ENCODE measurements at places on chromosomes 16 and 17. TPM values are rescaled to one million over a fixed set of nuclear protein-coding genes. Genes with fewer than 3 reads are reported as not detected.

- DNase-seq: no peak
Observed at GRCh38 chr17:39774047-39774446, 36.3 kb downstream of the GRB7 start.

- no peak for DNase-seq
Observed at GRCh38 chr17:36645422-36645821, 44.0 kb downstream of the MRM1 start.

KRT222 gene
- 1.3 TPM for total RNA-seq

TPSG1 gene
- not detected for total RNA-seq

DNA sequence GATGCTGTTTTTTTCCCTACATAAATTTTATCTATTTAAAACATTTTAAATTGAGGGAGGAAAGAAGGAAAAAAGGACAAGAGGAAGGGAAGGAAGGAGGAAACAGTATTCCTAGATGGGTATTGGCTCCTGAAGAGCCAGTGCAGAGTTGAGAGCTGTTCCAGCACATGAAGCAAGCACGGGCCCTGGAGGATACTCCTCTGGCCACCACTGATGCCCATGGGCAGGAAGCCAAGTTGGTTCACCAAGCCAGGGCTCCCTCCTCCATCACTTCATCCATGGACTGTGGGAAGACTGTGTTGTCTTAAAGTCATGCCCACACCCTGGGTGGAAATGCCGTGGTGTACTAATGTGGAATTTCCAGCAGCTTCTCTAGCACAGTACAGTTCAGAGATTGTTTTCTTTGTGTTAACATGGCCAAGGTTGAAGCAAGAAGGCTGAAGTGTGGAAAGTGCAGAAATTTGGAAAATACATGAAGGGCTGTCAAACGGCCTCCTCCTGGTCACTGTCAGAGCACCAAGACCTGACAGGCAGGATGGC lies 23.9 kb upstream of the NOS2 start:
- no peak for DNase-seq

- no peak for DNase-seq
Observed at GRCh38 chr16:5046914-5047313, 13.2 kb upstream of the NAGPA start.

- peak; percentile 39 for DNase-seq
Observed at GRCh38 chr16:89004209-89004831, 27.3 kb upstream of the CBFA2T3 start.

DNA sequence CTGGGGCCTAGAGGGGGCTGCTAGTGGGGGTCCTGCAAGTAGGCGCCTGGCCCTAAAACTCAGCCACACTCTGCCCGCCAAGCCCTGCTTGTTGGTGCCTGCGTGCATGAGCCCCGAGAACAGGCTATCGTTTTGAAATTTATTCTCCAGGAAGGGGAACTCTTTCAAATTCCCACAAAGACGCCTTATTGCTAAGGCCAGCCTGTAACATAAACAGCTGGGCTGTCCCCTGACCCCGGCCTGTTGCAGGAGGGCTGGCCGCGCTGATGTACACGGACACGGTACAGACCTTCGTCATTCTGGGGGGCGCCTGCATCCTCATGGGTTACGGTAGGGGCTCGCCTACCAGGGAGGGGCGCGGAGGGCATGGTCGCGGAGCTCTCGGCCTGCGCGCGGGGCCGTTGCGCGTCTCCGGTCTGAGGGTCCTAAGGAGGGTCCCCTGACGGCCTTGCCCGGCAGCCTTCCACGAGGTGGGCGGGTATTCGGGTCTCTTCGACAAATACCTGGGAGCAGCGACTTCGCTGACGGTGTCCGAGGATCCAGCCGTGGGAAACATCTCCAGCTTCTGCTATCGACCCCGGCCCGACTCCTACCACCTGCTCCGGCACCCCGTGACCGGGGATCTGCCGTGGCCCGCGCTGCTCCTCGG lies 4.3 kb downstream of the SLC5A2 start:
- no peak for DNase-seq

GRCh38 chr17:76989519-76989918 lies 121.3 kb downstream of the MGAT5B start:
- no peak for DNase-seq

LRRC46 gene
- 0.04 TPM for total RNA-seq

GRCh38 chr16:67252609-67253497 lies 4.1 kb downstream of the SLC9A5 start:
- DNase-seq: peak; percentile 56

MLKL gene
- 3.5 TPM for total RNA-seq

DNA sequence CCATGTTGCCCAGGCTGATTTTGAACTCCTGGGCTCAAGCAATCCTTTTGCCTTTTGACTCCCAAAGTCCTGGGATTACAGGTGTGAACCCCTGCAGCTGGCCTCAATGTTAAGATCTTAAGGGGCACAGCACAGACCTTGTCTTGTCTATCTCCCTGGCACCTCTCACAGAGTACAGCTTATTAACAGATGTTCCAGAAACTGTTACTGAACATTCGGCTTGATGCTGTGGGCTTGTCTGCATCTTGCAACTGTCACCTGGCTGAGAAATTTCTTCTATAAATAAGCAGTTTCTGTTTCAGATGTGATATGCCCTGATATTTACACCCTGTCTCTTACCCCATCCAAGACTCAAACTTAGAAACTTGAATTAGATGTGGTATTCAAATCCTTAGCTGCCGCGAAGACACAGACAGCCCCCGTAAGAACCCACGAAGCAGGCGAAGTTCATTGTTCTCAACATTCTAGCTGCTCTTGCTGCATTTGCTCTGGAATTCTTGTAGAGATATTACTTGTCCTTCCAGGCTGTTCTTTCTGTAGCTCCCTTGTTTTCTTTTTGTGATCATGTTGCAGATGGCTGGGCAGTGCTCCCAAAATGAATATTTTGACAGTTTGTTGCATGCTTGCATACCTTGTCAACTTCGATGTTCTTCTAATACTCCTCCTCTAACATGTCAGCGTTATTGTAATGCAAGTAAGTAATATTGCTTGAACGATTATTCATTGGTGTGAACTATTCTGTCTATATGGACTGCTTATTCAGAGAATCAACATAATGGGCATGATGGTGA lies at the start of gene TNFRSF17:
TSS of gene TNFRSF17 (plus strand) at position 450 of the 791 bp plus-strand sequence. CDS start at position 565, 115 bp downstream.
- DNase-seq: no peak

GRCh38 chr16:86499889-86500707 lies 10.2 kb upstream of the FOXF1 start:
- no peak for DNase-seq

DNA sequence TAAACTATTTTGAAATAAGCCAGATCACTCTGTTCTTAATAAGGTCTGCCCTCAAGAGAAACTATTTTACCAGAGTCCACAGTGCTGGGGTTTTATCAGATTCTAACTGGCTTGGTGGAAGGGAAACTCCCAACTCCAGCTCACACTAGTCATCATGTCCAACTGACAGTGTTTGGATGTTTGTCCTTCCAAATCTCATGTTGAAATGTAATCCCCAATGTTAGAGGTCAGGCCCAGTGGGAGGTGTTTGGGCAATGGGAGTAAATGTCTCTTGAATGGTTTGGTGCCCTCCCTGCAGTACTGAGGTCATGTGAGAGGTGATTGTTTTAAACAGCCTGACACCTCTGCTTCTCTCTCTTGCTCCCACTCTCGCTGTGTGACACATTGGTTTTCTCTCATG lies 1301.0 kb upstream of the CDH8 start:
- DNase-seq: no peak

DNA sequence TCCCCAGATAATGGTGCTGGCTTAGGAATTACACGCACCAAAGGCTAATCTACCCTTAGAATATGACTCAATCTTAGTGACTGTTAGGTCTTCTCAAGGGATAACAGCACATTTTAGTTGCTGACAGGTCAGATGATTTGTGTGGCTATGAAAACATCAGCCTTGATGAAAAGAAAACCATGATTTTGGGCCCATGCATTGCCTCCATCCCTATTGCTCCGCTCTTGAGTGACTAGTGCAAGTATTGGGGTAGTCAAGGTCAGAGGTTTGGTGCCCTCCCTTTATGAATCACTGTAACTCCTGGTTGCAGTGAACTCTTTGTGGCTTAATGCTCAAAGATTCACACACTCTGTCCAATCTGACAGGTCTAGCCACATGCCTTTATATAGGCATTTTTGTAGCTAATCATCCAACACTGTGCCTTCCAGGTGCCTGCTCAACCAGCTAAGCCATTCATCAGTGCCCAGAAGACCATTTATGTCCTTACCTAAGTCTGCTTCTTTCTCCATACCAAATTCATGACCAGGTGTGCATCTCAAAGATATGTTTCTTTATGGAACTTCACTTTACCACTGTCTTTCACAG lies 251.6 kb downstream of the KCNJ2 start:
- DNase-seq: no peak

DNA sequence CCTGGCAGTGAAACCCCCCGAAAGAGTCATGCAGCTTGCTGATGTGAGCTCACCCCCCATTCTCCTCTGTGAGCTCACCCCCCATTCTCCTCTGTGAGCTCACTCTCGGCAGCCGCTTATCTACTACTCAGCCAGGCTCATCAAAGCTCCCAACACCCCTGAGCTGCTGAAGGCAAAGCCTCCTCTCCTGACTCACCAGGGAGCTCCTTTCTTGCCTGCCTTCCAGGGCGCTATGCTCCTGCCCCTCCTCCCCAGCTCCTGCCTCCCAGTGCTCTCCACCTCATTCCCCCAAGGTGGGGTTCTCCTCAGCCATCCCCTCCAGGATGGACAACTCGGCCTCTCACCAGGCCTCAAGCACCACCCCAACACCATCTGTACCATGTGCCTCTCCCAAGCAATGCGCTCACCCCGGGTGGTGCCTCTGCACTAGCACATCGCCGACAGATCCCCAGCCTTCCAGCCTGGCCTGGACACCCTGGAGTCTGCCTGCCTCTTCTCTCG lies 27.7 kb upstream of the FAAP100 start:
- DNase-seq: no peak

KCNAB3 gene
- total RNA-seq: 2.4 TPM

DNA sequence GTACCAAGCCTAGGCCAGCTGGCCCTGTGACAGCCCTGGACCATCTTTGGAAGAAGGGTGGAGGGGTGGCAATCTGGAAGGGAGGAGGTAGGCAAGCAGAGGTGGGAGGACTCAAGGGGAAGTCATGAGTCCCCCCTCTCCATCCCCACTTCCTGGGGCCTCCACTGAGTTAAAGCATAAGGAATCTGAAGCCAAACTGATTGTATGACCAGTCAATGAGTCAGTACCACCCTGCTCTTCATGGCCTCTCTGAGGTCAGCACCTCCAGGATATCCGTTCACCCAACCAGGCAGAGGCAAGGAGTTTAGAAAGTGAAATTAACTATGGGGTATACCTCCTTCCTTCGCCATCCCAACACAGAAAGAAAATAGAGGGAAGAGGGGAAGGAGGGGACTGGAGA lies 272.7 kb downstream of the SOX9 start:
- no peak for DNase-seq

DBNDD1 gene
- 2.7 TPM for total RNA-seq

DNA sequence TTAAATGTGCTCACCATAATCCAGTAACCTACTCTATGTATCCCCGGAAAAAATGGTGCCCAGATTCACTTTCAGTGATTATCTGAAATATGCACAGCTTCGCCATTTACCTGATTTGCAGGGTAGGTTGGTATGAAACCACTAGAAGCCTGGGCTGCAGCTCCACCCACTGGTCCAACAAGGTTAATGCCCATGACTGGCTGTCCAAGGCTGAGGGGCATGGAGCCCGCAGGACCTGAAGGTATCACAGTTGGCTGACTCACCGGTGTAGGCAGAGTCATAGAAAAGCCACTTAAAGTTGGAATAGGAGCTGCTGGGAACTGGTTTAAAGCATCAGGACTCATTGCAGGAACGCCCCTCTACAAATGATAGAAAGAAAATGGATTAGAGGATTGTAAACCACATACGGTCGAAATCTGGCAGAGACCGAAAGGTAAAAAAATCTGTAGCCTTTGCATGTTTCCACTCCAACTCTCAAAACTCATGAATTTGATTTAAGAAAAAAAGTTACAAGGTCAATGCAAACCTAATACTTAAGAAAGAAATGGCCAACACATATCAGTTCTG lies 38.6 kb downstream of the SYNRG start:
- peak; percentile 20 for DNase-seq

DNA sequence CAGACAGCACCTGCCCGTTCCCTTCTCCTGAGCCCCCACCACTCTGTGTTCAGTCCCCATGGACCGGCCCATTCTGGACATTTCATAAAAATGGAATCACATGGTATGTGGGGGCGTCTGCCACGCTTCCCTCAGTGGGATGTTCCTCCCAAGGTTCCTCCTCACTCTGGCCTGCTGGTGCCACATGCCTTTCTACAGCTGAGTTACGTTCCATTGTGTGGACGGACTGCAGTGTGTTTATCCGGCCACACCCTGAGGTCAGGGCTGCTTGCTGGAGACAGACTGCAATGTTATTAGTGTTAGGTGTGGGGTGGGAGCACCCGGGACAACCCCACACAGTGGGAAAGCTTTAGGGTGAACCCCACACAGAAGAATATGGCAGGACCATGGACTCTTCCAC lies 5.9 kb upstream of the AATK start:
- DNase-seq: peak; percentile 38

DNA sequence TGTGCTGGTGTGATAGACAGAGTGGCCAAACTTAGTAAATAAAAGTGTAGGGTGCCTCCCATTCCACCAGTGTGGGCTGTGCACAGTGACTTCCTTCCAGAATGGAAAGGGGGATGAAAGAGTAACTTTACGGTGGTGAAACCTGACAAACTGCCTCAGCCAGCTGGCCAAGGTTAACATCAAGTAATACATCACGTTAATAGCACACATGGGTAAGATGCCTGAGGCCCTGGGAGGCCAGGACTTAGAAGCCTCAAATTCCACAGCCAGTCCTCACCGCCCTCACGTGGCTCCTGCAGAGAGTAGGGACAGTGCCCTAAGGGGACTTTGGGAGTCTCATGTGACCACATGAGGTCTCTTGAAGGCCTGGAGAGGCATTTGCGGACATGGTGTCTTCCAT lies 14.1 kb downstream of the RMI2 start:
- DNase-seq: no peak

DNA sequence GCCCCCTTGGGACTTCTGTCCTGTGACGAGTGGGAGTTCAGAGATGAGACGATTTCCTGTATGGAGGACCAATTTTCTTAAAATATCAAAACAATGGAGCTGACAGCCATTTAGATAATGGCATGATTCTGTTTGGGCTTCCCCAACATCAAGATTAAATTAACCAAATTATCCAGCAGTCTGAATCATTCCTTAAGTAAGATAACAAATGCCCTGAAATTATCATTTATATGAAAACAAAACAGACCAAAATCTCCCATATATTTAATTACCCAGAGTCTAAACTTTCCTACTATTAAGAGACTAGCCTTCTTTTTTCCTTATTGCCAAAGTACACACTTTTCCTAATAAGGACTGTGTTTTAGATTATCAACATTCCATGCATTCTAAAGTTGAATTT lies 550.1 kb upstream of the PSMD7 start:
- no peak for DNase-seq

- no peak for DNase-seq
Observed at GRCh38 chr16:50324345-50324744, 44.4 kb downstream of the BRD7 start.

GRCh38 chr17:31787857-31788570 lies 71.0 kb downstream of the COPRS start:
- DNase-seq: peak; percentile 22

DNA sequence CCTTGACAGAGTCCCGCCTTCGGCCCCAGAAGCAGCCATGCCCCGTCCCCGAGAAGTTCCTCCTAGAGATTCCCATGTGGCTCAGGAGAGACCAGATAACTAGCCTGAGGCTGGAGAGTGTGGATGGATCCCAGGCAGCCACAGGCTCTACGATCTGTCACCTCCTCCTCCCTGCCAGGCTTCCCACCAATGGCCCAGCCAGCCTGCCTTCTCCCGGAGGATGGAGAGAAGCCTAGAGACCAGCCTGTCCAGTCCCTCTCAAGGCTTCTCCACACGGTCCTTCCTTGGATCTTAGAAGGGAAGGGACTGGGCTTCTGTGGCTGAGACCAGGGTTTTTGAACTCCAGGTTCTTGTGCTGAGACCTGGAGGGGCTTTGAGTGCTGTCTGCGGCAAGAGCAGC lies 1.6 kb upstream of the SMTNL2 start:
- DNase-seq: no peak

All from muscle of leg (tissue), 16 donors.